Vagina (tissue), 2 donors: ENCODE measurements at places on chromosomes 7 and 10.
A peak's percentile ranks its signal among the peaks of the same experiment; 100 is the strongest.

DNA sequence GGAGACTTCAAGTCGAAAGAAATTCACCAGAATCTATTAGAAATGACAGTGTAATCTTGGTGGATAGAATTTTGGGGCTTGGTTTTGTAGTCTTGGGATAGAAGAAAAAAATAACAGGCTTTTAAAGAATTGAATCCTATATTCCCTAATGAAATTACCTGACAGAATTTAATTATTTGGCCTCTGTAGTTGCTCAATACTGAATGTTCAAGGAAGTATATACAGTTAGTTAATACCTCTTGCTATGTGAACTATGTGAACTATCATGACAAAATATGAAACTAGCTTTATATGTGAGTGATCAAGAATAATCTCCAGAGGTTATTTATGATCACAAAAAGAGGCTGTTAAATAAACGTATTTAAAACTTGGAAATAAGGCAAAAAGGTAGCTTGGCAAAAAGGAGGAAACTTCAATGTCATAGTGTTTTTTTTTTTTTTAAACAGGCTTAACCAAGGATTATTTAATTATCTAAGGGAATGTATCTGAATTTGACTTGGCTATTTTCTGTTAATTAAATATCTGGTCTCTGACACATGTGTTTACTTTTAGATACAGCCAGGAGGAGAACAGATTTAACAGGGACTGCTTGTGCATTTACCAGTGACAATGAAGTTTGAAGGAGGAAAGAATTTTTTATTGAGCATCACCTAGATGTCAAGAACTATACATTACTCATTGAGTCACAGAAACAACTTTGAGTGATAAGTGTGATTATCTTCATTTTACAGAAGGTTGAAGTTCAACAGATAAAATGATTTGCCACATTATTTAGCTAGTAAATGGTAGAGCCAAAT is 11.5 kb upstream of the CASD1 start:
- no peak for DNase-seq

- DNase-seq: peak; percentile 93
These were observed 6.0 kb downstream of the IL15RA start for GRCh38 chr10:5971315-5971832.

DNA sequence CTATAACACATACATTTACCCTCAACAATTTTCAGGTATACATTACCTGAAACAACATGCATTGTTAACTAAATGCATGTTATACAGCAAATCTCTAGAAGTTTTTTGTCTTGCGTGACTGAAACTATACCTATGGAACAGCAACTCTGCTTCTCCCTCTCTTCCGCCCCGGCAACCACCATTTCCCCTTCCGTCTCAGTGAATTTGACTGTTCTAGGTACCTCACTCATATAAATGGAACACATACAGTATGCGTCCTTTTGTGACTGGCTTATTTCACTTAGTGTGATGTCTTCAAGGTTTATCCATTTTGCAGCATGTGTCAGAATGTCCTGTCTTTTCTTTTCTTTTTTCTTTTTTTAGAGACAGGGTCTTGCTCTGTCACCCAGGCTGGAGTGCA is 22.5 kb downstream of the CALHM2 start:
- no peak for DNase-seq

DNA sequence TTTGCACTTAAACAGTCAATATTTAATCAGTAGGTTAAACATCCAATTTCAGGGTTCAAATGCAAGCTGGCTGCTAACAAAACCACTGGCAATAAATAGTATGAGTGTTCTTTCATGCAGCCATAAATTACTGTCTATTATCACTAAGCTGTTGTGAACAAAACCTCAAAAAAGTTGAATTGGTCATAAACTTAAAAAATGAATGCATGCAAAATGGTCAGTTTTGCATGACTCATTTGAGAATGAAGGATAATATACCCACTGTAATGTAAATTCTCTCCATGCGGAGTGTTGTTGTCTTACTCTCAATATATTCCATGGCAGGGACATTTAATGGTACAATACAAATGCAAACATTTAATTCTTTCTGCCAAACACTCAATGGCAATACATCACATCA is 226.4 kb downstream of the MAGI2 start:
- no peak for DNase-seq

DNA sequence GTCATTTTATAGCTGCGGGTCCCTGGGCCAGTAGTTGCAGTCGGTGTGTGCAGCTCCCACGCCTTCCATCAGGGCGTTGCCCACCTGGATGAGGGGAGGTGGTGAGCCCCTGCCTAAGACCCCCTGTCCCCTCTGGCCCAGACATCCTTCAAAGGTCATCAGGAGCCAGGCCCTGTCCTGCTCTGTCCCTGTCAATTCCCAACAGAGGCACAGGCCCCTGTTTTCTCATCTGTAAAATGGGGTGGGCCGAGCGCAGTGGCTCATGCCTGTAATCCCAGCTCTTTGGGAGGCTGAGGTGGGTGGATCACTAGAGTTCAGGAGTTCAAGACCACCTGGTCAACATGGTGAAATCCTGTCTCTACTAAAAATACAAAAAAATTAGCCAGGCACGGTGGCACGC is 128.5 kb upstream of the TNRC18 start:
- DNase-seq: no peak

DNA sequence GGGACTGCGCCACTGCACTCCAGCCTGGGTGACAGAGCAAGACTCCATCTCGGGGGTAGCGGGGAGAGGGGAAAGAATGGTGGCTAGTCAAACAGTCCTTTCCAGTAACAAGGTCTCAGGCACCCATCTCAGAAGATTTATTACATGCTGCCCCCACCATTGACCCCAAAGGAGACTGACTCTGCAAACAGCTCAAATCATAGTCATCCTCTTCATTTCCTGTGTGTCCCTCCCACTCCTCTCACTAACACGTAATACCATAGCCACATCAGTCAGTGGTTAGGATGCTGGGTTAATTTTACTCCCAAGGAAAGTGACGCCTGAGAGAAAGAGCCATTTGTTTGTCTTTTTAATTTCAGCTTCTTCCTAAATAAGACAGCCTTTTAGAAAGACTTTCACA is 56.6 kb upstream of the BET1 start:
- DNase-seq: no peak

- DNase-seq: no peak
These were observed 309.3 kb downstream of the KCNMA1 start for GRCh38 chr10:77328272-77328816.

DNA sequence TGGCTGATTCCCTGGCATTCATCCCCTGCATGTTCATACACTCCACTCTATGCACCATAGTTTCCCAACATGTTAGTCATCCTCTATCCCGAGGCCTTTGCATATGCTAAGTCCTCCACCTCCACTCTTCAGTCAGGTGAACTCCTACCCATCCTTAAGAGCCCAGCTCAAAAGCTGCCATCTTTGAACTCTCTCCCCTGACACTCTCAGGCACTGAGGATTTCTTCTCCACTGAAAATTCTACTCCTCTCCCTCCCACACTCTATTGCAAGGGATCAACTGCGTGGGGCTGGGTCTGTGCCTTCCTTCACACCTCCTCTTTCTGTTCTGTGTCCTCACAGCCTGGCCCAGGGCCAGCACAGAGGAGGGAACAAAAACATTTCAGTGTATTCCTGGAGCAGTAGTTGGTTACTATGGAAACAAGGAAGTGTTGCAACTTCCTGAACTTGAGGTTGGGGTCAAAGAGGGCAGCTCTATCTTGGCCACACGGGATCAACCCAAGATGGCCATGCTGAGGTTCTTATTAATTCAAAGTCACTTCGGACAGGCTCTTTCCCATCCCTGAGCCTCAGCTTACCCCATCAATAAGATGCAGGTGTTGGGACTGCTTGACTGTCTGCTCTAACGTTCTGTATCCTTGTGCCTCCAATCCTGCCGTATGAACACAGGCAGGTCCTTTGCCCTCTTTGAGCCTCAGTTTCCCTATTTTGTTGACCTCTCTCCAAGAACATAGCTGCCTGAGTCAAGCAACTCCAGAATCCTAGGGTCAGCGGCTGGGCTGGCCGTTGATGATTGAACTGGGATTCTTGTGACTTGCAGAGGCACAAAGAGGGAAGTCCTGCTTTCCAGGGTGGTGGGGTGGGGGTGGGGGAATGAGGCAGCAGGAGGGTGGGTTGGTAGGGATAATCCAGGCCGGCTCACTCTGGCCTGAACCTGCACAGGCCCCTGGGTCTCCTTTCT is 15.5 kb downstream of the ZMIZ1 start:
- DNase-seq: peak; percentile 97

GRCh38 chr7:26554952-26555351 is 263.3 kb downstream of the SNX10 start:
- no peak for DNase-seq

DNA sequence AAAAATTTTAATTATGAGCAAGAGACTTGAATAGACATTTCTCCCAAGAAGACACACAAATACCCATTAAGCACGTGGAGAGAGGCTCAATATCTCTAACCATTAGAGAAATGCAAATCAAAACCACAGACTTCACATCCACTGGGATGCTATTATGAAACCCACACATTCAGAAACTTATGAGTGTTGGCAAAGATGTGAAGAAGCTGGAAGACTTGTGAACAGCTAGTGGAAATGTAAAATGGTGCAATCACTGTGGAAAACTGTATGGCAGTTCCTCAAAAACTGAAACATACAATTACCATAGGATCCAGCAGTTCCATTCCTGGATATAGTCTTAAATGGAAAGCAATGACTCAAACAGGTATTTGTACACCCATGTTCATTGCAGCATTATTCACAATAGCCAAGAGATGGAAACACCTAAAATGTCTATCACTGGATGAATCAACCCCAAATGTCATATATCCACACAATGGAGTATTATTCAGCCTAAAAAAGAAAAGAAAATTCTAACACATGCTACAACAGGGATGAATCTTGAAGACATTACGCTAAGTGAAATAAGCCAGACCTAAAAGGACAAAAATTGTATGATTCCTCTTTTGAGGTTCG is 53.5 kb upstream of the FRMD4A start:
- no peak for DNase-seq

- no peak for DNase-seq
These were observed 5.4 kb downstream of the PRKCQ start for GRCh38 chr10:6574664-6575176.

GRCh38 chr7:158035343-158035742 is 552.3 kb downstream of the PTPRN2 start:
- no peak for DNase-seq
